ENCODE measurements at places on chromosomes 11 and 22.

- H3K27me3 ChIP-seq: peaks cover 37% of the 10 kb centered on the region
- peaks cover 19% of the 10 kb centered on the region for H3K4me1 ChIP-seq
- no peak for DNase-seq
- peaks cover 66% of the 10 kb centered on the region for H3K36me3 ChIP-seq
These were observed 60.5 kb downstream of the NAT10 start for GRCh38 chr11:34165786-34166555.

DNA sequence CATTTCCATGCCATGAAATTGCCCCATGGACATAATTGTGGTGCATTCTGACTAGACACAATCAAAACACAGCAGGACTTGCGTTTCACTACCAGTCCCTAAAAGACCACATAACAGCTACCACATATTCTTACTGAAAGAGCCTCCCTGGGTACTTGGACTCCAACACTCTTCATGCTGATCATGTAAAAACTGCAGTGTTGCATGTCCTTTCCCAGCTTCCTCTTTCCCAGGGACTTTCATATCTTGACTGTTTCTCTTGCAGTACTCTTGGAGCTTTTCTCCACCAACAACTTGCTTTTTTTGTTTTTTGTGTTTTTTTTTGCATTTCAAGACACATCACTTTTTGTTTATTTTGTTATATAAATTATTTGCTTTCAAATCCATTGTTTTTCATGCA is 22.9 kb downstream of the MS4A6E start:
- H3K4me3 ChIP-seq: no peak overlapping the region
- H3K27ac ChIP-seq: no peak overlapping the region
- peaks cover 9% of the 10 kb centered on the region for H3K4me1 ChIP-seq
- DNase-seq: no peak
- H3K27me3 ChIP-seq: no peaks in the 10 kb centered on the region
- no peaks in the 10 kb centered on the region for H3K36me3 ChIP-seq

DNA sequence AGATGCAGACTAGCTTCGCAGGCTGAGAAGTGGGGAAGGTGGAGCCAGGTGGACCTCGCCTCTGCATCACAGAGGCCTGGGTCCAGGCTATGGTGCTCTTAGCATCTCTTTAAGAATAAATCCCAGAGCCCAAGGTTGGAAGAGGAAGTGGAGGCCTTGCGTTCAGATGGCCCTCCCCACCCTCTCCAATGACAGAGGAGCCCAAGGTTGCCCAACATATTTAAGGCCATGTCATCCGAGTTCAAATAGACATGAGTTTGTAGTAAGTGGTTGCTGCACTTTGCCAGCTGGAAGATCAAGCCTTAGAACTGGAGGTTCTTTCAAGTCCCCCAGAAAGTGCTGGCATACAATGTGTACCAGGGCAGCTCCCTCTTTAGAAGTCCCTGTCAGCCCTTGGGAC is 47.1 kb upstream of the HORMAD2 start:
- no peaks in the 10 kb centered on the region for H3K4me1 ChIP-seq
- H3K4me3 ChIP-seq: no peak overlapping the region
- no peak for DNase-seq
- H3K36me3 ChIP-seq: no peaks in the 10 kb centered on the region

- peaks cover 35% of the 10 kb centered on the region for H3K36me3 ChIP-seq
- peaks cover 9% of the 10 kb centered on the region for H3K4me1 ChIP-seq
- no peak for DNase-seq
- no peaks in the 10 kb centered on the region for H3K27me3 ChIP-seq
These were observed 19.3 kb downstream of the HSD17B12 start for GRCh38 chr11:43699870-43700269.

GRCh38 chr22:43292630-43293018 is 50.5 kb downstream of the SCUBE1 start:
- H3K4me3 ChIP-seq: no peak overlapping the region
- peaks cover 10% of the 10 kb centered on the region for H3K27me3 ChIP-seq
- H3K4me1 ChIP-seq: peaks cover 31% of the 10 kb centered on the region
- H3K36me3 ChIP-seq: peaks cover 4% of the 10 kb centered on the region

DNA sequence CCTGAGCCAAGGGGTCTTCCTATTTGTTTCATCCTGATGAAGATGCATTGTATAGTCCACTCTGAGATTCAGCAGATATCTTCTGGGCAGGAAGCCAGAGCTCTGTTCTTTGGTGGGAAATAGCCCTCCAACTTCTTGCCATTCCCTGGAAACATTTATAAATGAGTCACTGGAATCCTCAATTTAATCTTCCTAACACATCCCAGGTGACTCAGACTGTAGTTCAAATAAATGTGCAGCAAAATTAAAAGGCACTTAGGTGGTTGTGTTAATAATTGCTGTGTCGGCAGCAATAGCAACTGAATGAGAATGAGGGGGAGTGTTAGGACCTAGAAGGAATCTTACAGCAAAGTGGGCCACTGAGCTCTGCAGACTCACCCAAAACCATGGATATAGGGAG is 108.6 kb downstream of the INSC start:
- H3K36me3 ChIP-seq: no peaks in the 10 kb centered on the region
- no peak overlapping the region for H3K4me3 ChIP-seq

GRCh38 chr11:119306373-119306890 is 10.5 kb downstream of the MCAM start:
- peaks cover 18% of the 10 kb centered on the region for H3K4me1 ChIP-seq
- H3K36me3 ChIP-seq: peaks cover 42% of the 10 kb centered on the region
- H3K4me3 ChIP-seq: no peak overlapping the region
- no peak for DNase-seq
- no peak overlapping the region for H3K27ac ChIP-seq

DNA sequence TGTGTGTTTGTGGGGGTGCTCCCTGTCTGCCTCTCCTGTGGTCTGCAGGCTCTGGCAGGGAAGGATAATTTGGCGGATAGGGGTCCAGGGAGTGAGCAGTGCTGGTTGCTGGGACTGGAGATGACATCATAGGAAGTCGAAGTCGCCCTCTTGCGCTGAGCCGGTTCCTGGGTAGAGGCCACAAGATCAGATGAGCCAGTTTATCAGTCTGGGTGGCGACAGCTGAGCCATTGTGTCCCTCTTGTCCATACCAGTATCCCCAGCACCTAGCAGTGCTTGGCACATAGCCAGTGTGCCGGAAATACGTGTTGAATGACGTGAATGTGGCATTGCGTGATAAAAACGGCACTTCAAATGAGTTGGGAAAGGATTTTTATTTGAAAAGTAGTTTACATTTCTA is 9.8 kb downstream of the APOL5 start:
- no peak overlapping the region for H3K4me3 ChIP-seq
- H3K36me3 ChIP-seq: peaks cover 5% of the 10 kb centered on the region
- no peak overlapping the region for H3K27ac ChIP-seq
- no peaks in the 10 kb centered on the region for H3K4me1 ChIP-seq
